ENCODE measurements at places on chromosomes 5 and 9.

GRCh38 chr9:99807956-99808355, 13.7 kb upstream of the NR4A3 start:
- no peak for DNase-seq

- no peak for DNase-seq
Measured at GRCh38 chr5:148060309-148060708, 3.5 kb upstream of the SPINK5 start.

DNA sequence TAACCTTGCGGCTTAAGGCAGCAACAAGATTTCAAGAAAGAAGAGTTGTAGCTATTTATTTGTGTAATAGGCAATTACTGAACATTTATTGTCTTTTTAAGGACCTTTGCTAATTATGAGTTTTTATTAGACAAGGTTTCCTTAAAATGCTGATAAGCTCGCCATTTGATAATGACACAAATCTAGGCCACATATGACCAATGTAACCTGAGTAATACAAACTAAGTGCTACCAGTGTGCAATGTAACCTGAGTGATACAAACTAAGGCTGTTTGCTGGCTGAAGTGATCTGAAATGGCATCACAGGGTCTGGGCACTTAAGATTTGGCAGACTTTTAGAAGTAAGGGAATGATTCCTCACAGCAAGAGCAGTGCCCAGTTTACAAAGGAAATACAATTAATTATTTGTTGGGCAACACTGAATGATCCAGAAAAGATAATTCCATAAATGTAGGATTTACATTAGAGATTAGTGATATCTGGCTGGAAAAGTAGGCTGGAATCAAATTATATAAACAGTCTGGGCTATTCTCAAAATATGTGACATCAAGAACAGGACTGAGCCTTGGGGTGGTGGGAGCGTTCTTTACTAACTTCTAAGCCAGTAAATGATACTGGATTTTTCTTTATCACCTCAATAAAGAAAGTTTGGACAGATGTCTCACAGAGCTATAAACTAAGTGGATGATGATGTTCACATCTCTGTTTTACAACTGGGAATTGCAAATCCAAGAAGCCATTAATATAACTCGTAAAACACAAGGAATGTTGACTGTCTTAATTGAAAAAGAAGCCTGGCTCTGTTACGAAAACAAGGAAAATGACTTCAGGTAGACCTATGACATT, 54.8 kb downstream of the MRPS27 start:
- no peak for DNase-seq

- no peak for DNase-seq
Measured at GRCh38 chr9:126450668-126451205, 124.1 kb downstream of the MVB12B start.

DNA sequence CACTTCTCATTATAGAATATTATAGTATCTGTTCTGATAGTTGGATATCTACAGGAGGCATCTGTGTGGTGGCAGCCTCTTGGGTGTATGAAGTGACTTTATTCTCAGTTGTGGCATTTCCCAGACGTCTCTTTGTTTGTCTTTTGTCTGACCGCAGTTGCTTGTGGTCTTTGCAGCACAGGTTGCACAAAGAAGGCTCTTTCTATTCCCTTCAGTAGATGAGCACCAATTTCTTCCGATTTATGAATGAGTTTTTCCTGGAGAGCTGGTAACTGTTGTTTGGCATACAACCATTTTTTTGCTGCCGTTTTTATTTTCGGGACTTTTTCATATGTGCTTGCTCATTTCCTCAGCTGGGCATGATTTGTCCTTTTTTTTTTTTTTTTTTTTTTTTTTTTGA, 56.4 kb upstream of the MYO10 start:
- no peak for DNase-seq

- no peak for DNase-seq
Measured at GRCh38 chr5:98969400-98969799, 40.6 kb upstream of the CHD1 start.

DNA sequence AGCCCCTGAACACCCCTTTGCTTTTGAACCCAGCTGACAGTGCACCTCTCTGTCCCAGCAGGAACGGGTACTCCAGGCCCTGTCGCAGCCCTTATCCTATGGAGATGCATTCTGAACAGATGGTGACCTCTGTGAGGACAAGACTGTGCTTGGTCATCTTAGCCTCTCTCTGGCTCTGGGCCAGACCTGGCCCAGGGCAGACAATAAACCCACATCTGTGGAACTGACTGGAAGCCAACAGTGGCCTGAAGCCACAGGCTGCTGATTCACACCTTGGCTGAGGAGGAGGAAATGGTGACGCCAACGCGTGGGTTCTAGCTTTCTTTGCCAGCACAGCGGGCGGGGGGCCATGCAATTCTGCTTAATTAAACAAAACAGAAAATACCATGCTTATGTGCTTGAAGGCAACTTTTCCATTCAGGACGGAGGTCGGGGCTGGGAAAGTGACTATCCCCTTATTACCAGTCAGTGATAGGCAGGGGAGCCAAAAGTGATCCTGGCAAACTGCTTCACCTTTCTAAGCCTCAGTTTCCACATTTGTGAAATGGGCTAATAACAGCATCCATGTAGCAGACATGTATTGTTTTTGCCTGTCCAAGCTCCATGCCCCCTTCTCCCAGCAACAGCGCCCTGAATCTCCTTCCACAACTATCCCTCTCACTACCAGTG, 10.8 kb downstream of the SH3PXD2B start:
- DNase-seq = no peak

- no peak for DNase-seq
Measured at GRCh38 chr5:130365956-130366355, 461.7 kb downstream of the CHSY3 start.

GRCh38 chr9:121976751-121977150, 116.4 kb downstream of the TTLL11 start:
- DNase-seq = no peak

DNA sequence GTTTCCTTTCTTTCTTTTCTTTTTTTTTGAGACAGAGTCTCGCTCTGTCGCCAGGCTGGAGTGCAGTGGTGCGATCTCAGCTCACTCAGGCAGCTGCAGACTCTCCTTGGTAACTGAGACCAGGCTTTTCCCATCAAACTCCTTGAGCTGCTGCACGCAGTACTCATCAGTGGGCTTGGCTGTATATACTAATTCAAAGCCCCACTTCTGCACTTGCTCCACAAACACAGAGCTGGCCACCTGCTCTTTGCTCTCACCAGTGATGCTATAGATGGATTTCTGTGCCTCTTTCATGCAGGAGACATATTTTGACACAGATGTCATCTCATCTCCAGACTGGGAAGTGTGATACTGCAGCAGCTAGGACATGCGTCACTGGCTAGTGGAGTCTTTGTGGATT, 252.7 kb downstream of the AP3B1 start:
- no peak for DNase-seq

DNA sequence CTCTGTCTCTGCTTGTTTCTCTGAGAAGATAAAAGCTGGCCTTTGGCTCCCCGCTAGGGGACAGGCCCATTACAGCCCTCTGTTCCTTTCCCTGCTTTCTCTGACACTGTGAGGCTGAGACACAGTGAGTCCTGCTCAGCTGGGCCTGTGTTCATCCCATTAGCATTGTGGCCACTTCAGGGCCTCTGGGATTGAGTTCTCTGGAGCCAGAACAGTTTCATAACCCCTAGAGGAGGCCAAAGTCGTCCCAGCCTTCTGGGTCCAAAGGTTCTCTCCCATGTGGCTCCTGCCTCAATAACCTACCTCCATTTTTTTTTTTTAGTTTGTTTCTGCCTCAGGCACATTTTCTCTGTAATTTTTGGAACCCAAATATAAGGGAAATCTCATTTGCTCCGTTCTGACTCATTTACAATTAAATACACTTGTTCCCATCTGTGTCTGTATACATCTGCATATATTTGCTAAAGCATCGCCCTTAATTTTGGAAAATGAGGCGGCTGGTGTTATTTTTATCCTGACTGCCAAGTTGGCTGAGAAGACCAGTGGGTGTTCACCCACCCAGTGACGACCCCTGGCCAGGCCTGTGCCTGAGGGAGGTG, 27.3 kb upstream of the CTNNA1 start:
- no peak for DNase-seq

GRCh38 chr5:10295619-10296326, 11.9 kb downstream of the CMBL start:
- no peak for DNase-seq

- no peak for DNase-seq
Measured at GRCh38 chr9:135886147-135886981, 21.0 kb downstream of the CAMSAP1 start.

GRCh38 chr5:145375521-145375920, 459.6 kb downstream of the PRELID2 start:
- DNase-seq = no peak

DNA sequence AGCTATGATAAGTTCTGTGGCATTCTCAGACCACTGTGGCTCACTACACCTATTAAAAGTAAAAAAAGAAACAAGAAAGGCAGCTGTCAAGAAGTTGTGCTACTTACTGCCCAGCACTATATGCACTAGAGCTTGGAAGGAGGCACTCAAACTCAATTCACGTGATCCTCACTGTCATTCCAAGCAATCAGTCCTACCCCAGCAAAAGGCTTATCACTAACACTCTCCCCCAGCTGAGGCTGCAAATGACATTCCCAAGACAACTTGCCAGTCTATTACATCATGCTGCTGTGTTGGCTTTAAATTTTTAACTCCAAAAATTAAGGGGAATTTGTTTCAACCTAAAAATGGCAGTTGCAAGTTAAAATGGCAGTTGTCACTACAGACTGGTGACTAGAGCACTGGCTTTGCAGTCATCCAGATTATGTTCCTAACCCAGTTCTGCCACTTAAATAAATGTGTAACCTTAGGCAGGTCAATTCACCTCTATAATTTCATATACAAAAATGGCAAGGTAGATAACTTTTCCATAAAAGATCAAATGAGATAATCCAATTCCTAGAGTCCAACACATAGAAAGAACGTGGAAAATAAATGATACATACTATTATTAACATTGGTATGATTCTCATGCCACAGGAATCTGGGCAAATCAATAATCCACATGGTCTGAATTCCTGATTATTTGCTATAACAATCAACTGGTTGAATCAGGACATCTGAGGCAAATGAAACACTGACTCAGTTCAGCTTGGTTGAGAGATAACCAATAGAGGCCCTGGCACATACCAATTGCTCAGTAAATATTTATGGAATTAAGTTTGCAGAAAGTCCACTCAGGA, 52.4 kb downstream of the FBXW11 start:
- no peak for DNase-seq

GRCh38 chr5:136090319-136090718, 42.3 kb upstream of the SMAD5 start:
- no peak for DNase-seq

DNA sequence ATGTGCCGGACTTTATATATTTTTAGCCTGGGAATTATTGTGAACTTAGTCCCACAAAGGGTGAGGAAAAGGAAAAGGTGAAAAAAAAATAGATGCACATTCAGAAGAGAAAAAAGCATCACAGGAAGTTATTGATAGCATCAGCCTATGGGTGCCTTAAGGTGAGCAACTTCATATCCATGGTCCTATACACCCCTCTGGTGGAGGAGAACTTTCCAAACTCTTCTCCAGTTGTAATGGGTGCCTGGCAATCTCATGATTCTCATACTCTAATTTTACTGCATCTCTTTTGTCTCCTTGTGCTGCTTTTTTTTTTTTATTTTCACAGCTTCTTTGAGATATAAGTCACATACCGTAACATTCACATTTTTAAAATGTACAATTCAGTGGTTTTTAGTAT, 107.4 kb downstream of the JAKMIP2 start:
- no peak for DNase-seq

DNA sequence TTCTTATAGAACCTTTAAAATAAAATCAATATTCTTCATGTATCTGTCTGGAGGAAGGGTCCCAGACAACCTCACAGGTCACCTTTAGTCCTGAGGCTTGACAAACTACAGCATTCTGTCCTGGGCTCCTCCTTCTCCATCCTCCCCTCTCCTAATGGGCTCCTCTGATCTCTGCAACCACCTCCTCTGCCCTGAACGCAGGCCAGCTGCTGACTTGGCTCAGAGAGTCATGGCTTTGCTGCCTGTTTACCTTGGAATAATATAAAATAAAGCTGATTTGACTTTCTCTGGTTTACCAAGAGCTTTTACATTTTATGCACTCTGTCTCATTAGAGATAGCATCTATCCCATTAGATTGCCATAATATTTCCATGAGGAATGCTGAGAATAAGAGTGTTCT, 159.4 kb downstream of the SEMA6A start:
- DNase-seq = no peak
